ENCODE measurements at places on chromosomes 4 and X. TPM values are rescaled to one million over a fixed set of nuclear protein-coding genes. Genes with fewer than 3 reads are reported as not detected.

The RBM10 gene
- 32.9 TPM for total RNA-seq

The PYURF gene
- total RNA-seq, result 60.1 TPM

The HSFX1 gene
- 0.59 TPM for total RNA-seq

The CACNA1F gene
- total RNA-seq, result not detected

The EMCN gene
- not detected for total RNA-seq

The HSD17B13 gene
- total RNA-seq, result under 0.01 TPM

The LONRF3 gene
- total RNA-seq, result 0.36 TPM

The AKAP14 gene
- not detected for total RNA-seq

The NPY2R gene
- 0.36 TPM for total RNA-seq

The ITM2A gene
- total RNA-seq, result not detected

The MRFAP1L1 gene
- 38.0 TPM for total RNA-seq

All from osteoblast (primary cell).